Hair follicular keratinocyte (primary cell): ENCODE measurements at places on chromosomes 4 and X. TPM values are rescaled to one million over a fixed set of nuclear protein-coding genes. Genes with fewer than 3 reads are reported as not detected.

Gene HSFX3
- not detected in 2 replicates for total RNA-seq

Gene PAGE1
- not detected in 2 replicates for total RNA-seq

Gene VSIG4
- not detected in 2 replicates for total RNA-seq

Gene SEC24B
- total RNA-seq = 17.1 and 24.1 TPM in 2 replicates

Gene HAND2
- total RNA-seq = not detected in 2 replicates

Gene SMR3A
- total RNA-seq = not detected in 2 replicates

Gene OPRPN
- total RNA-seq = not detected in 2 replicates

Gene SPANXA1
- total RNA-seq = not detected in 2 replicates

Gene BLTP1
- total RNA-seq = 19.8 and 33.3 TPM in 2 replicates

Gene GPC3
- total RNA-seq = not detected in 2 replicates

Gene MSANTD1
- 0.23 TPM in 1 of 2 replicates, not detected in the other for total RNA-seq

Gene TMEM187
- total RNA-seq = 10.3 and 12.0 TPM in 2 replicates

Gene MTMR8
- total RNA-seq = 0.95 and 1.0 TPM in 2 replicates

Gene CCNQ
- 46.9 and 64.9 TPM in 2 replicates for total RNA-seq

Gene TSPYL2
- total RNA-seq = 10.3 and 13.1 TPM in 2 replicates

Gene CNGA1
- 0.08 and 0.19 TPM in 2 replicates for total RNA-seq

Gene GRIA2
- total RNA-seq = not detected in 2 replicates

Gene ZNF185
- total RNA-seq = 7.9 and 25.1 TPM in 2 replicates

Gene EVC2
- 8.0 and 8.5 TPM in 2 replicates for total RNA-seq

Gene YIPF6
- total RNA-seq = 16.7 and 24.7 TPM in 2 replicates

Gene UGT2B11
- total RNA-seq = not detected in 2 replicates

Gene S100P
- total RNA-seq = 0.23 TPM in 1 of 2 replicates, not detected in the other

Gene ATP11C
- 16.9 and 20.9 TPM in 2 replicates for total RNA-seq

Gene GAGE12H
- total RNA-seq = not detected in 2 replicates

Gene MMRN1
- total RNA-seq = not detected in 2 replicates

Gene BMPR1B
- 0.65 and 0.70 TPM in 2 replicates for total RNA-seq

Gene EREG
- total RNA-seq = 77.0 and 84.1 TPM in 2 replicates

Gene CXCL5
- total RNA-seq = 20.4 and 48.7 TPM in 2 replicates

Gene SSX2B
- not detected in 2 replicates for total RNA-seq

Gene STK32B
- total RNA-seq = 1.1 and 2.0 TPM in 2 replicates

Gene TEX13B
- not detected in 2 replicates for total RNA-seq

Gene GLRA3
- total RNA-seq = not detected in 2 replicates

Gene GATA1
- not detected in 2 replicates for total RNA-seq

Gene KCTD8
- total RNA-seq = 0.15 TPM in 1 of 2 replicates, not detected in the other

Gene BMX
- not detected in 2 replicates for total RNA-seq

Gene PDLIM3
- total RNA-seq = 0.68 and 1.1 TPM in 2 replicates

Gene TMPRSS11D
- not detected in 2 replicates for total RNA-seq

Gene TLR8
- total RNA-seq = not detected in 2 replicates

Gene PSAPL1
- not detected in 2 replicates for total RNA-seq

Gene DMRTC1B
- not detected in 2 replicates for total RNA-seq

Gene LGI2
- not detected in 2 replicates for total RNA-seq

Gene PPEF1
- not detected in 2 replicates for total RNA-seq
